Breast epithelium (tissue), 4 donors: ENCODE measurements at places on chromosomes 3 and 15.

- no peak for DNase-seq
Observed at GRCh38 chr3:67550541-67550940, 103.9 kb downstream of the SUCLG2 start.

DNA sequence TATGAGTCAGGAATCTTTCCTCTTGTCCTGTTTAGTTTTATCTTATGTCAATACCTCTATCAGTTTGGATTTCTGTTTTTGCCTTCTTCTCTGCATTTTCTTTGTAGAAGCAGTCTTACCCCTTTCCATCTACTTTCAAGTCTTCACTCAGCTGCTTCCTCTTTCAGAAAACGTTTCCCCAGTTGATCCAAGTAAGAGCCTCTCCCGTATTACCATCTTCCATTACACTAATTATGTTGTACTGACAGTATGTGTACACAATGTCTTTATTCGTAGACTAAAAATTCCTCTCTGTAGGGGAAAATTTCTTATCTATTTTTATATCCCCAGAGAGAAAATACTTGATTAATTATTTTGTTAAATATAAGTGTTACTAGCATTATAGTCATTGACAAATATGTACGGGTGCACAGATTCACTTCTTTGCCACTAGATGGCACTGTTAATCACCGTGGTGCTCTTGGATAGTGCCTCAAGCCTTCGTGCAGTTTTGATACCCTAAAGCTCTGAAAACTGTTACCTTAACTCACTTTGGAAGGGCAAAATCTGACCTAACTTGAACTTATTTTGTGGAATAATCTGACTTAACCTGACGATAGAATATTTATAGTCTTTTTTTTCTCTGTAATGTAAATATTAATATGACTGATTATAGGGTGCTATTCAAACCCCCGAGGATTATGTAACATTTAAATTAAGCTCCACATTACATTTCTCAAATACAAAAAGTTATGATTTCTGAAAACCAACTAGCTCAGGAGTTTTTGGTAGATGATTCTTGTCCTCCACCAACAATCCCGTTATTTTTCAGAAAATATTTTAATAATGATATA is 74.2 kb upstream of the POU1F1 start:
- DNase-seq, result no peak

GRCh38 chr3:155664925-155665695 is 79.8 kb downstream of the PLCH1 start:
- peak; percentile 75 for DNase-seq

- DNase-seq, result no peak
Observed at GRCh38 chr15:74895830-74896229, 6.0 kb downstream of the MPI start.

DNA sequence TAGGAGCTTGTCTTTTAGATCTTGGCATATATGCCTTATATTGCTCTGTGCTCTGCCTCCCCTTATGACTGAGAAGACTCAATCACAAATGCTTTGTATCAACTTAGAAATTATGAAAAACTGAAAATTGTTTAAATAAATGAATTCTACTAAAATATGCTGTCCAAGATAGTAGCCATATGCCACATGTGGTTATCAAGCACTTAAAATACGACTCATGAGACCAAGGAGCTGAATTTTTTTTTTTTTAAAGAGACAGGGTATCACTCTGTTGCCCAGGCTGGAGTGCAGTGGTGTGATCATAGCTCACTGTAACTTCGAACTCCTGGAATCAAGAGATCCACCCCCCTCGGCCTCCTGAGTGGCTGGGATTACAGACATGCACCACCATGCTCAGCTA is 118.3 kb downstream of the RFTN1 start:
- no peak for DNase-seq

DNA sequence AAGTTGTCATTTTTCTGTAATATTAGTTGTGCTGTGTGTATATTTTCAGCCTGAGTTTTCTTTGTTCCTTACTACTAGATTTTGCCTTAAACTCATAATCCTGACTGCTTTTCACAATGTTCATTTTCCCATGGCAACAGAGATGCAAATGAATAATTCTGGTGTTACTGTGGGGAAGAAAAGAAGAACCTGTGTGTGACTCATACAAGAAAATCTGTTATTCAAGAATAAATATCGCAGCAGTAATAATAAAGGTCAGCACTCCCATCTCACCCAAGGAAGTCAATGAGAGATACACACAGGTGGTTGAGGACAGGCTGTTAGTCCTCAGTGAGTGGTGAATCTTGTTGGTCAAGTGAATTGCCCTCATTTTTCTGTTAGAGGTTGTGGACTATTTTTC is 656.6 kb upstream of the NAALADL2 start:
- no peak for DNase-seq

DNA sequence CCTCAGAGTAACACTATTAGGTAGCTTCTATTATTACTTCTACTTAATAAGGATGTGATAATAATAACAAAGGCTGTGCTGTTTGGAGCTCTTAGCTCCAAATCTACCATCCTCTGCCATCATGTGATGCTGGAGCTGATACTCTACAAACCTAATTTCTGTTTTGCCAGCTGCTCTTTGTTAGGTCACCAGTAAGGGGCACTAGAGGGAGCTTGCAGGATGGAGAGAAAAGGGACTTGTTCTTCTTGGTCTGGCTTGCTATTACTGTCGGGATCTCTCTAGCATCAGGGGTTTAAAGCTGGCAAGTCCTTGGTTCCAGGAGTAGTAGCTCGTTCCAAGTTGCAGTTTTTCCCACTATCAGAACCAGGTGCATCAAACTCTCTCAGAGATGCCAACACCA is 194.9 kb upstream of the KBTBD8 start:
- DNase-seq, result no peak

- DNase-seq, result no peak
Observed at GRCh38 chr3:180408654-180409053, 193.3 kb upstream of the TTC14 start.

DNA sequence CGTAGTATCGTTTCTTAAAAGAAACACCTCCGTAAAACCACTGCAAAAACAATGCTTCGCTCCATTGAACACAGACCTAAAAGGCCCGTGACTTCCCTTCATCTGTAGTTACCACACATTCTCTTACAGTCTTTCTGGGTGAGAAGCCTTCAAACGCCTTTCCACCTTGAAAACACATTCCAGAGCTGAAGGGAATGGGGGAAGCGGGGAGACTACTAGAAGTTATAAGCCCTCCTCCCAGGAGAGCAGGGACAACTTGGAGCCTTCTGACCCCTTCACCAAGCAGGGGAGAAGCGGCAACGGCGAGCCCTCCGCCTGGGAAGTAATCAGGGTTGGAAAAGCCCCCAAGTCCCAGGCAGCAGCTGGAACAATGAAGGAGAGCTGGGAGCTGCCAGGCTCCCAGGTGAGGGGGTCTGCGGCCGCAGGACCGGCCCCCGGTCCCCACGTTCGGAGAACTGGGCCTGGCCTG is 461 bp downstream of the SECISBP2L start:
- no peak for DNase-seq

- peak; percentile 47 for DNase-seq
Observed at GRCh38 chr3:156615592-156616173, 58.7 kb upstream of the TIPARP start.

- DNase-seq, result no peak
Observed at GRCh38 chr3:55180161-55180560, 252.3 kb upstream of the LRTM1 start.

DNA sequence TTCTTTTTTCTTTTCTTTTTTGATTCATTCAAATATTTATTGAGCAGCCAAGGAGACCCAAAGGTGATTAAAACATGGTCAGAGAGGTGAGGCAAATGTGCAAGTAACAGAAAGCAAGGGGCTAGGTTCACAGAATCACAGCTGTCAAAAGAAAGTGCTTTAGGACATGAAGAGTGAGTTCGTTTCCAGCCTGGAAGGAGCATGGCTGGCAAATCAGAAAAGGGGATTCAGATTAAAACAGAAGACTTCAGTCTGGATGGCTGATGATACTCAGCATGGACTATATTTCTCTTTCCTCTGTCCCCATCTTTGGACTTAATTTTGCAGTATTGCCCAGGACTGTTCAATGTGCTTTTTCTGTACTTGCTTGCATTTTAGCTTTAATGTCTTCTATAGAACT is 151.2 kb downstream of the NR1D2 start:
- no peak for DNase-seq

- DNase-seq, result no peak
Observed at GRCh38 chr3:112002096-112002971, 3.6 kb downstream of the TAGLN3 start.

GRCh38 chr15:39195961-39196486 is 384.9 kb upstream of the THBS1 start:
- peak; percentile 54 for DNase-seq

GRCh38 chr3:9380014-9380413 is 17.2 kb downstream of the THUMPD3 start:
- no peak for DNase-seq

DNA sequence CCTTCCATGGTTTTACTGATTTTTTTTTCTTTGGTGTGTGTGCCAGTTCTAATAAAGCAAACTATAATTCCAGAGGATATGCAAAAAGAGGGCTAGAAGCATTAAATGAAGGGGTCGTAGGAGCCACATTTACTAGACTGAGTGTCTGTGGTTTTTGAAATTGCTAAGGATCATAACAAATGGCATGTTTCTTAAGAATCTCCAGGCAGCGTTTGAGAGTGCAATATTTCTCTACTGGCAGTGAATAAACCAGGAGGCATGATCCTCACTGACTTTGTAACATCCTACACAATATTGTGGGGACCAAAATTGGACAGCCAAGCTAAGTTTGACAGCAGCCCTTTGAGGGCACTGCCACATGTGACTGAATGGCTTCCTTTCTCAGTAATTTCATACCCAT is 115.9 kb upstream of the CCNL1 start:
- no peak for DNase-seq

- DNase-seq, result no peak
Observed at GRCh38 chr3:94158512-94158911, 95.7 kb downstream of the NSUN3 start.

DNA sequence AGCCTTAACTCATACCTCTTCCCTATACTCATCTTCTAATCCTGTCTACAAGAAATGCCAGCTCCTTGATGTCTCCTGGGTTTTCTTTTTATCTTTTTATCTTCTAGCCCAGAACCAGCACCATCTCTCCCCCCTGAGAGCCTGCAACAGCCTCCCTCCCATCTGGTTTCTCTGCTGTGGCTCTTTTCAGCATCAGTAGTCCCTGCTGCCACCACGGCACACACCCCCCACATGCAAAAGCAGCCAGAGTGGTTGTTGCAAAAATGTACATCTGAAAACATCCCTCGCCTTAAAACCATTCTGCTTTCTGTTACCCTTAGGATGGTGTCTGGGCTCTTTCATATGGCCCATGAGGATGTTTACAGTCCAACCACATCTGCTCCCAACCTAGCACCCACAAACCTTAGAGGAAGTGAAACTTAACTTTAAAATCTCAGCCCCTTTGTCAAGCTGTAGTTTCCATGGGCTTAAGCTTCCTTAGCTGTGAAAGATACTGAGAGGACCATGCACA is 775 bp downstream of the TTC21A start:
- no peak for DNase-seq

GRCh38 chr3:153404157-153404556 is 242.1 kb downstream of the RAP2B start:
- DNase-seq, result no peak
